Cardiac muscle cell (in vitro differentiated cells and primary cell): ENCODE measurements at places on chromosomes 12 and 14. TPM values are rescaled to one million over a fixed set of nuclear protein-coding genes. Genes with fewer than 3 reads are reported as not detected.
A peak's percentile ranks its signal among the peaks of the same experiment; 100 is the strongest.

GRCh38 chr12:49491823-49492222 lies 47.0 kb upstream of the KCNH3 start:
- no peak for DNase-seq

- no peak for DNase-seq
Observed at GRCh38 chr14:81206115-81206514, 14.6 kb downstream of the GTF2A1 start.

- DNase-seq = no peak
Observed at GRCh38 chr14:102207831-102208365, 68.2 kb downstream of the WDR20 start.

DNA sequence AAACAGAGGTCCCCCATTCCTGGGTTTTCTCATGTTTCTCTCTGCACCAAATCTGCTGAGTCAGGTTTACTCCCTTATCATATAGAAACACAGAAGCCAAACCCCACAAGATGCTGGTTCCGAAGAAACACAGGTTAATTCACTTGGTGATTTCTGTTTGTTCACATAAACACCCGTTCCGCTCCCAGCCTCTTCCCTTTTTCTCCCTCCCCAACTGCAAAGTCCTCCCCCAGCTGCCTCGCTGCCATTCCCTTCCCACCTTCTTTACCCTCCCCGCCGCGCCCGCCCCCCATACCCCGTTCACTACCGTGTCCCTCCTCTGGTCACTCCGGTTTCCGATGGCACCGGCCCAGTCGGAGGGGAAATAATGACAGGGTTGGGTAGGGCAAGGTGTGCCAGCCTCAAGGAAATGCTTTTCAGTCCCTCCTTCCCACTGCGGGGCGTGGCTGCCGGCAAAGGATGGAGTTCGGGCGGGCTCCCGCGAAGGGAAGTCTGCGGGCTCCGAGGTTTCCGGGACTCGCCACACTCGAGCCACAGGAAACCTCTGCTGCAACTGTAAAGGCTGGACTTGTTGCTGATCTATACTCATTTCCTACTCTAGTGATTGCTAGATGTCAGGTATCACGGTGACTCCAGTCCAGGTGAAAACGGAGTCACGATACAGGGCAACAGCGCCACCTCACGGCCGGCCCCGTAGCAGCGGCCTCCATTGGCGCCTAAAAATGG lies at the start of gene STYK1:
TSS of gene STYK1 (minus strand) at position 394 of the 726 bp plus-strand sequence. CDS start 39,434 bp downstream, outside the sequence.
- DNase-seq = peak; percentile 52

GRCh38 chr14:88562532-88562830 lies 356 bp upstream of the ZC3H14 start:
- DNase-seq = no peak

Gene SIX6
- total RNA-seq = not detected in 2 replicates

Gene TSHR
- 0.32 and 1.2 TPM in 2 replicates for total RNA-seq

Gene MMAB
- 89.4 and 133 TPM in 2 replicates for total RNA-seq

DNA sequence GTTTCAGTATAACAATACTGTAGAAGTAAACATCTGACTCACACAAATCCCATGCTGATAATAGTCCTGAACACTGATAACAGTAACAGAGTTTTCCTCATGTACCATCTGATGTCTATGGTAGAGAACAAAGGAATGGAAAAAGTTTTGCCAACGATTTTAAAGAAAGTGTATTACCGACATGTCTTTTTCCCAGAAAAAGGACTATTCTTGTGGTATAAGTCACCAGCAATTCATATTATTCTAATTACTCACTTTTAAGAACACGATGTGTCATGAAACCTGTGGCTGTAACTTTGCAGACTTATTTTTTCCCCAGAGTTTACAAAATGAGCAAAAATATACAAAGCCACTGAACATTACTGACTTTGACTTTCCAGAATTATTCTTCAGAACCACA lies 40.1 kb upstream of the DCN start:
- DNase-seq = peak; percentile 65

Gene NKX2-1
- total RNA-seq = not detected in 2 replicates

GRCh38 chr12:60174476-60174875 lies 578.6 kb downstream of the SLC16A7 start:
- peak; percentile 25 for DNase-seq

GRCh38 chr14:92952481-92953298 lies 29.7 kb downstream of the CHGA start:
- no peak for DNase-seq

Gene SRGAP1
- total RNA-seq = 2.0 and 2.7 TPM in 2 replicates

- DNase-seq = no peak
Observed at GRCh38 chr12:26630546-26631027, 202.4 kb downstream of the ITPR2 start.

- peak; percentile 67 for DNase-seq
Observed at GRCh38 chr12:100234591-100235304, 32.1 kb downstream of the DEPDC4 start.

GRCh38 chr12:132582582-132583410 lies 27.6 kb downstream of the LRCOL1 start:
- DNase-seq = no peak

Gene SYNDIG1L
- total RNA-seq = 0.11 and 0.39 TPM in 2 replicates

Gene CSAD
- 11.4 and 29.4 TPM in 2 replicates for total RNA-seq

GRCh38 chr12:39393179-39393578 lies 49.7 kb downstream of the KIF21A start:
- no peak for DNase-seq

DNA sequence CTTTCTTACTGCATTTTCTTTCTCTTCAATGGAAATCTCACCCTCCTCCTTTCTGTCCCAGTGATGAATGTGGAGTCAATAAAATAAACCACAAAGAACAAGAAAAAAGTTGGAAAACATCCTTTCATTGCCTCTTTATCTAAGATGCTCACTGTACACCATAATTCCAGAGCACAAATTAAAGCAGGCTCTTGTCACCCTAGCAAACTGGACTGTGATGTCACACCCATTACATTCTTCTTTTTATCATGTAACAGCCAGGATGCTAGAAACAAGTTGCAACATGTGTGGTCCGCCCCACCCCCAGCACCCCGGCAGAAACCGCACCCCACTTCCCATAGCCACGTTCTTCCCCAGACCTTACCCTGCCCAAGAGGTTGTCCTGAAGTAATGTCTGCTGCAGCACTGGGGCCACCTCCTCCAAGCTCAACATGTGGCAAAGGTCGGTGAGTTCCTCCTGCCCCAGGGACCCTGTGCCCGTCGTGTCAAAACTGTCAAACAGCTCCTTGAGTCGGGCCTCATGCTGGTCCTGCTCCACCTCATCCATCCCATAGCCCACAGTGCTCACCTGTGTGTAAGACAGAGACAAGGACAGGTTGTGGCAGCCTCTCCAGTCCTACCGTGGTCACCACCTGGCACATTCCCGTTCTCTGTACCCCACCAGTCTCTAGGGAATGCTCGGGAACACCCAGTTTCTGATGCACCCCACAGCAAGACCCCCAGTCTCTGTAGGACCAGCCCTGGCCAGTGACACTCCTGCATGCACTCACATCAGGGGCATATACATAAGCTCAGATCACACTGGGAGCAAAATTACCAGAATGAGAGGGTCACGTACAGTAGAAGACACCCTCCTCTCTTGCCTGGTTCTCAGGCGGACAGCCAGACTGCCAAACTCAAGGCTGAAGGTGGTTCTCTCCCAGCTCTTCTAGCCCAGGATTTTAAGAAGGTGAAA lies 9.2 kb downstream of the NIN start:
- no peak for DNase-seq

Gene COX8C
- not detected in 2 replicates for total RNA-seq

DNA sequence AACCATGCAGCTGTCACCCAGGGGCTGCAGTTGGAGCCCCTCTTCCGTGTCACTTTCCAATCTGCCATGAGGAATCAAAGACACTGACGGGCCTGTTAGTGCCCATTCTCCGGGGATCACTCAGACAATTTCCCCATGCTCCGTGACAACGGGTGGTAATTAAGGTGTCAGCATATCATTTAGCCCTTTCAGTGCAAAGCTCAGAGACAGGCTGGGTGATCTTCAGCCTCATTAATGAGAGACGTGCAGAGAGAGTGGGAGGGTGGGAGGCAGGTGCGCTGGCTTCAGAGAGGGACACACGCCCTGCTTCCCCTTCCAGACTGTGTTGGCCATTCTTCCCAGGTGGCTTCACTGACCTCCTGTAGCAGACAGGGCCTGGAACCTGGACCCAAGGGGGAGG lies 58.7 kb downstream of the MVK start:
- DNase-seq = no peak

- no peak for DNase-seq
Observed at GRCh38 chr12:56297400-56297799, 2.7 kb downstream of the CS start.

DNA sequence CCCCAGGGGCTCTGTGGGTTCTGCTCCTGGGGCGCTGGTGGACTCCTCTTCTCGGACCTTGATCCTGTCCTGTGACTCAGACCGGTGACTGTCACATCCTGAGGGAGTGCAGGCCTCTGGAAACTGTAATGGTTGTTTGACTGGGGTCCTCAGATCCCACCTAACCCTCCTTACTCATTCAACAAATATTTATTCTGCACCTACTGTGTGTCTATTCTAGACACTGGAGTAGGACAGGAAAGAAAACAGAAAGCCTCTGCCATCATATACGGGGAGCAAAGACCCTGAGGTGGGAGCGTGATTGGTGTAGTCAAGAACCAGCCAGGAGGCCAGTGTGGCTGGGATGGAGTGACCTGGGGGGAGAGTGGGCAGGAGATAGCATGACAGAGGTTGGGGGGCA lies 47.6 kb downstream of the ESRRB start:
- no peak for DNase-seq

GRCh38 chr12:108972358-108972757 lies 48.5 kb downstream of the SVOP start:
- DNase-seq = no peak

Gene ADAMTS20
- total RNA-seq = 0.33 and 0.60 TPM in 2 replicates

DNA sequence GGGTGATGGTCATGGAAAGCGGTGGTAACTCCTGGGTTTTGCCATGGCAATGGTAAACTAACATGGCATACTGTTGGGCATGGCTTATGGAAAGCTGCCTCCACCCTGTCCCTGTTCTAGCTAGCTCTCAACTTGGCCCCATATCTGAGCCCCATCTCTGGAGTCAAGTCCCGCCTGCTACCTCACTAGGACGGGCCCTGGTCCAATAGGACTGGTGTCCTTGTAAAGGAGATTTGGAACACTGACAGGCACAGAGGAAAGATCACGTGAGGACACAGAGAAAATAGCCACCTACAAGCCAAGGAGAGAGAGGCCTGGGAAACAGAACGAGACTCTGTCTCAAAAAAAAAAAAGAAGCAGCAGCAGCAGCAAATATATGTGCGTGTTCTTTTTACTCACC lies 59.8 kb downstream of the RNFT2 start:
- DNase-seq = no peak

DNA sequence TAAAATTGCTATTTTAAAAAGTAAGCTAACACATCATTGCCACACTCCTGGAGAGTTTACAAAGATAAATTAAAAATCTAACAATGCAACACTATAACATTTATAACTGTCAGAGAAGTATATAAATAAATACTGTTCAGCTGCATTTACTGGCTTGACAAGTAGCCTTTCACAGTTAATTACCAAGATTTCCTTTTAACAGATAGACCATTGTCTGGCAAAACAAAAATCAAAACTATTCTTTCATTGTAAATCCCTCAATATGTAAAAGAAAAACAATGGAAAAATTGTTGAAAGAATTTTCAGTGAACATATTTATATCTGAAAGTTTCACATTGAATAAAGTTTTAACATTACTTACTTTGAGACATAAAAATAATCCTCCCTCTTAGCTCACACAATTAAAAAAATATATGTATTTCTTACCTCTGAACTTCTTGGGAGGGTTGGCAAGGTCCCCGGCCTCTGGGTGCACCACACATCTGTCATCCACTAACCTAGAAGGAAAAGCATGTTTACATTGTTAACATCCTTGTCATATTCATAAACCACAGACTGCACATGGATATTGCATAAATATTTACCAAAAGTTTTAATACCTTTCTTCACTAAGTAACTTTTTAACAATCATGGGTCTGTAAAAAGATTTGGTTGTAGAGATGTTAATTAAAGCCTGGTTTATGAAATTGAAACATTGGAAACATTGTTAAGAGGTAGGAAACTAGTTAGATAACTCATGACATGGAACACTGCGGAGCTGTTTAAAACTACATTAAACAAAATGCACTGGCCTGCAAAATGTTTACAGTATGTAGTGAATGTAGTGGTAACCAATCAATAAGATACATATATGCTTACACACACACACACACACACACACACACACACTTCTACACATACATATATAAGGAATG lies 43.0 kb downstream of the ITPR2 start:
- peak; percentile 64 for DNase-seq

DNA sequence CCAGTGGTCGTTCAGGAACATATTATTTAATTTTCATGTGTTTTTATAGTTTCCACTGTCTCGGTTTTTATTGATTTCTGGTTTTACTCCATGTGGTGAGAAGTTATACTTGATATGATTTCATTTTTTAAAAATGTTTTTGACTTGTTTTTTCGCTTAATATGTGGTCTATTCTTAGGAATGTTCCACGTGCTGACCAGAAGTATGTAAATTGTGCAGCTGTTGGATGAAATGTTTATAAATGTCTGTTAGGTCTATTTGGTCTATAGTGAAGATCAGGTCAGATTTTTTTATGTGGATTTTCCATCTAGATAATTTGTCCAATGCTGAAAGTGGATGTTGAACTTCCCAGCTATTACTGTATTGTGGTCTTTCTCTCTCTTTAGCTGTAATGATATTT lies 433.8 kb upstream of the MIS18BP1 start:
- no peak for DNase-seq

Gene GALNT16
- total RNA-seq = 5.8 and 15.2 TPM in 2 replicates

Gene TBK1
- total RNA-seq = 9.0 and 9.7 TPM in 2 replicates

DNA sequence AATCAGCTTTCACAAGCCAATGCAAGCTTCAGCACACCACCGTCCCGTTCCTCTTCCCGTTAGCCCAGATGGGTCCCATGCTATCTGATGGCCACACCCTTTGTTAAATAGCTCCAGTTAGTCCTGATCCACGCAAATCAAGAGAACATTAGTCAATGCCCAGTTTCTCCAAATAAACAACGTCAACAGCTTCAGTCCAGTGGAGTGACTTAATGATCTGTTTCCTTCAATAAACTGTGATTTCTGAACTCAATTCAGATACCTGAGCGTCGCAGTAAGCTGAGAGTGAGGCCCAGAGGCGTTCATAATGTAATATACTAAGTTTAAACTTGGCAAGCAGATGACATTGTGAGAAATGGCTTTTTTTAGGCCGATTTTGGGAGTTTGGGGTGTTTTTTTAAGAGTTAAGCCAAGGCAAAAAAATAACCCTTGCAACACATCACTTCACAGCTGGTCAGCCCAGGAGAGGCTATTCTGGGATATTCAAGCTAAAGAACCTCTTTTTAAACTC lies 112.3 kb downstream of the ZFP36L1 start:
- no peak for DNase-seq

- no peak for DNase-seq
Observed at GRCh38 chr12:68334132-68334531, 2.0 kb upstream of the MDM1 start.

GRCh38 chr12:130827432-130827831 lies 11.6 kb downstream of the STX2 start:
- DNase-seq = no peak

DNA sequence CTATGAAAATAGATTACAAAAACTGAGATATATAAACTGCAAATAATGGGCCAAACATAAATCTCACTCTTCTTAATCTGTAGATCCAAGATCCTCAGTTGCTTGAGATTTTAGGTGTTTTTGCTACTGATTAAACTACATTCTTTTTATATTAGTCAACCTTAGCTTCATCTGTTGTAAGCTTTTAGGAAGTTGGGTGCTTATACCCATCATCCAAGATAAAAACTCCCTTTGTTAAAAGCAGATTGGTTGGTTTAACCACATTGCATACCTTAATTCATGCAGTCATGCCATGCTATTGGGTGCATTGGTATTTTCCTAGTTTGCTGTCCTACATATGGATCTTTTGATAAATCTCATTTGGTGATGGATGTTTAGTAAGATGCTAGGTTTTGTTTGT lies 46.2 kb upstream of the DIP2B start:
- DNase-seq = peak; percentile 27
